ENCODE measurements at places on chromosomes 16 and 17.

DNA sequence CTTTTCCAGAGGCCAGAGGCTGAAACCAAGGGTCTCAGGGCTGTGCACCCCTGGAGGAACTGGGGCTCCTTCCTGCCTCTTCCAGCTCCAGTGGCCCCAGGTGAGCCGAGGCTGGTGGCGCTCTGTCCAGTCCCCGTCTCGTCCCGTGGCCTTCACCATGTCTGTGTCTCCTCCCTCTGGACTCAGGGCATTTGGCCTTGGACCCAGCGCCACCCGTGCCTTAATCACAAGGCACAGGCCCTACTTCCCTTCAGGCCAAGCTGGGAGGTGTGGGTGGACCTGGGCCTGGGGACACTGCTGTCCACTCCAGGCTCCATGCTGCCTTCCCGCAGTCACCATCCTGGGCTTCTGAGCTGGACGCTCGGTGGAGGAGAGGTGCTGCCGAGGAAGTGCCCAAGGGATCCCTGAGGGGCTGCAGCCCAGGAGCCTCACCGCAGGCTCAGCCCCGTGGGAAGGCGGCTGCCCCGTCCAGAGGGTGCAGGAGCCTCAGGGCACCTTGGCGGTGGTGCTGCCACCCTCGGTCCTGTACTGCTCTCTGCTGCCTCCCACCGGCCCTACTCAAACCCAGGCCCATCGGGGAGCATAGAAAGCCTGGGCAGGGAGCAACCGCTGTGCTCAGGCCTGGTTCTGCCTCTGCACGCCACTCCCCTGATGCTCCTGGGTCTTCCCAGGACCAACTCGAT lies 9.6 kb upstream of the APRT start:
- no peak for DNase-seq

DNA sequence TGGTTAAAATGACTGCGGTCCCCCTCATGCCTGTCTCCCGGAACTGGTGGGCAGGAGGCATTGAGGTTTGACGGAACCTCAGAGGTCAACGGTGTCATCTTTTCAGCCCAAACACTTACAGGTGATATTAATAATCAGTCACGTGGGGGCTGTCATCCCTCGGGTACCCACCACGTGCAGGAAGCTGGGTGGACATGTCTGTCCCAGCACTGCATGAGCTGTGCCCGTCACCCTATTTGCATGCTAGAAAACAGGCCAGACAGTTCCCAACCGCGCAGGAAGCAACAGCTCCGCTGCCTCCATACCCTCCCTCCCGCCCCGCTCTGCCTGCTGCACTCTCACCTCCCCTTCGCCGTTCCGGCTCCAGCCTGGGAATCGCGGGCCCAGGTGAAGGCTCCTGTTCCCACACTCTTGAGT lies 1.4 kb downstream of the SYNGR3 start:
- DNase-seq: no peak

- no peak for DNase-seq
Observed at GRCh38 chr16:50585331-50585776, 37.2 kb downstream of the NKD1 start.

DNA sequence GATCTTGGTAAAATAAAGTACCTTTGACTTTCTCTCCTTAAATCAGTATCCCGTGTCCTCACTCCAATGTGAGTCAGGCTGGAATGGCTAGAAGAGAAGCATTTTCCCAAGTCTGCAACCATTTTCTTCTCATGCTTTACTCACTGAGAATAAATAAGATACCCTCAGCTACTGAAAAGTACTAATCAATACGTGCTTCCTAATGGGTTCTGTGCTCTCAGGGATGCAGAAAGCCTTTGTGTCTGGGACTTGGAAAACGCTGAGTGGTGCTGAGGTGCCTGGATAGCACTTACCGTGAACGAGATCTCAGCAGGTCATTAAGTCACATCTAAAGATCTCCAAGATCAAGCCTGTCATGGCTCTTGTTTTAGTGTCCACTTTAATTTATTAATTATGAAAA lies 672.3 kb upstream of the C16orf82 start:
- no peak for DNase-seq
